ENCODE measurements at places on chromosomes 2 and 18. TPM values are rescaled to one million over a fixed set of nuclear protein-coding genes. Genes with fewer than 3 reads are reported as not detected.

DUSP28 gene
- total RNA-seq = 3.1 TPM

RGPD4 gene
- not detected for total RNA-seq

NOSTRIN gene
- 0.33 TPM for total RNA-seq

OBSL1 gene
- total RNA-seq = 69.1 TPM

CPO gene
- 0.17 TPM for total RNA-seq

NABP1 gene
- total RNA-seq = 56.4 TPM

SIGLEC15 gene
- total RNA-seq = 3.1 TPM

LYPD6B gene
- total RNA-seq = not detected

HAAO gene
- total RNA-seq = 6.3 TPM

AGXT gene
- not detected for total RNA-seq

OTOS gene
- 1.2 TPM for total RNA-seq

GALR1 gene
- not detected for total RNA-seq

PROKR1 gene
- total RNA-seq = not detected

SNORC gene
- 0.29 TPM for total RNA-seq

UBE2E3 gene
- total RNA-seq = 59.0 TPM

Data from smooth muscle cell of trachea (primary cell).